ENCODE measurements at places on chromosomes 3 and 15.

DNA sequence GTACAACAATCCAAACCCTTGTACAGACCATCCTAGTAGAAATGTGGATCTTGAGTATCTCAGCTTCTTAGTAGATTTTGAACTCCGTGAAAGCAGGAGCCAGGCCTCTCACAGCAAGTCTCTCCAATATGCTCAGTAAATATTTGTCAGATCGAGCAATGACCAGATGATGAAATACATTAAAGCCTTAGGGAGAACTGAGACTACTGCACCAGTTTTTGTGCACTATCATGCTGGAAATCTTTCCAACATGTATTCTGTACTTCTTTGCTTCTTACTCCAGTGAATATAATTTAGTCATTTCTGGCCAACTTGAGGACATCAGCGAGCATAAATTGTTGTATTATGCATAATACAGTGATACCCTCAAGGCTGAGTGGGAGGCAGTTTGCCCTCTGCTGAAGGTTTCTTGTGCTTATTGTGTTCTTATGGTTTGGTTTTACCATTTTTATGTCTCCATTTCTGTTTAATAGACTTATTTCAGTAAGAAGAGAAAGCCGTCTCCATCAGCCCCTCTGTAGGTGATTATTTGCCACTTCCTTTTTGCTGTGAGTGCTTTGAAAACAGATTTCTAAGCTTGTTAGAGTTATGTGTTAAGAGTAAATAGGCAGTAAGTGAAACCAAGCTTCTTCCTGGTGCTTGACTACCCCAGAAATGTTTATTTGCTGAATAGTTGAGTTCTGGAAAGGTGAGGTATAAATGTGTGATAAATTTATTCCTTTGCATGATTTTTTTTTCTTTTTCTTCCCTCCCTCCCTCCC, 147.1 kb downstream of the PGPEP1L start:
- DNase-seq: no peak

GRCh38 chr3:182258538-182259177, 534.6 kb upstream of the ATP11B start:
- no peak for DNase-seq

- DNase-seq: peak; percentile 38
Measured at GRCh38 chr3:154018100-154018696, 103.0 kb upstream of the ARHGEF26 start.

DNA sequence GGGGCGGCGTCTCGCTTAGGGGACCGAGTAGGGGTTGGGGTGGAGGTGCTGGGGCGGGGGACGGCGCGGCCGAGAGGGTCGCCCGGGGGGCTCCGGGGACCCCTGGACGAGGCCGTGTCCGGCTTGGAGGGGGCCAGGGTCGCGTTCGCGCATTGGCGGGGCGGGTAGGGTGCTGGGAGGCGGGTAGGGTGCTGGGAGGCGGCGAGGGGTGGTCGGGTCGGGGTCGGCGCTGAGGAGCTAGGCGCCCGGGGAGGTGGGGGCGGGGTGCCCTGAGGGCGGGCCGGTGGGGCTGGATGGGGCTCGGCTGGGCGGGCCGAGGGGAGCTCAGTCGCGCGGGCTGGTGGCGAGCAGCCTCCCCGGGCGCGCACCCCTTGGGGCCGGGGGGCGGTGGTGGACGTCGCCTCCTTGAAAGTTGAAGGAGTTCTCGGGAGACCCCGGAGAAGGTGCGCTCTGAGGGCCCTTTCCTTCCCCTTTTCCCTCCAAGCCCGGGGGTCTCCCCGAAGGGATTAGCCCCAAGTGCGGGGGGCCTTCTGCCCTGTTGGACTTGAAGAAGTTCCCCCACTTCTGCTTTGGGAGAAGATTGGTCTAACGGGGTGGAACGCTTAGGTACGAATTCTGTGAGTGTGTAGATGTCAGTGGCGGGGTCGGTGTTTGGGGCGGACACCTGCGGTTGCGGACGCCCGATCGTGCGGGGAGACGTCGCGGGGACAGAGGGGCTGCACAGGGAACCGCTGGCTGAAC, 543 bp downstream of the MEF2A start:
- DNase-seq: peak; percentile 13

- no peak for DNase-seq
Measured at GRCh38 chr15:72690938-72691337, 4.9 kb downstream of the BBS4 start.

DNA sequence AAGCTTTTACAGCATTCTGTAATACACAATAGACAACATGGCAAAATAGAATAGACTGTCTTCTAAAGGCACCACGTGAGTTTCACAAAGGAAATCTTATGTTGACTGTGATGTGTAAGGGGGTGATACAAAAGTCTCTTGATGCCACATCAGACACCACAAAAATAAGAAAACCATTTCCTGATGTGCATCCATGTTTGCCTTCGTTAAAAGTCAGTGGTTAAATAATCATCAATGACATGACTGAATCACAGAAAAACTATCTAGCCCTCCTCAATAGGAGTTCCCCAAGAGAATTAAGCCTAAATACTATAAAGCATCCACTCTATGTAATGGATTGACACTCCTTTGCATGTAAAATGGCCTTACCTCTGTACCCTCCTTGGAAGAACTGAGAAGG, 198.6 kb upstream of the SLC2A2 start:
- DNase-seq: no peak
